ENCODE measurements at places on chromosomes 12 and 14. TPM values are rescaled to one million over a fixed set of nuclear protein-coding genes. Genes with fewer than 3 reads are reported as not detected.

TSHR gene
- not detected for total RNA-seq

BATF gene
- total RNA-seq: not detected

HIGD1C gene
- not detected for total RNA-seq

DNAH10 gene
- 0.11 TPM for total RNA-seq

RTL1 gene
- total RNA-seq: 0.33 TPM

MGAT4C gene
- 0.08 TPM for total RNA-seq

BMAL2 gene
- 22.6 TPM for total RNA-seq

LHX5 gene
- total RNA-seq: not detected

KRT6B gene
- not detected for total RNA-seq

KRT7 gene
- 4,352 TPM for total RNA-seq

TAS2R50 gene
- not detected for total RNA-seq
